ENCODE measurements at places on chromosomes 12 and 14.
A peak's percentile ranks its signal among the peaks of the same experiment; 100 is the strongest.

- no peak for DNase-seq
Observed at GRCh38 chr12:76708296-76708695, 55.6 kb upstream of the ZDHHC17 start.

- peak; percentile 61 for DNase-seq
Observed at GRCh38 chr12:115570069-115570777, 707.3 kb downstream of the MED13L start.

DNA sequence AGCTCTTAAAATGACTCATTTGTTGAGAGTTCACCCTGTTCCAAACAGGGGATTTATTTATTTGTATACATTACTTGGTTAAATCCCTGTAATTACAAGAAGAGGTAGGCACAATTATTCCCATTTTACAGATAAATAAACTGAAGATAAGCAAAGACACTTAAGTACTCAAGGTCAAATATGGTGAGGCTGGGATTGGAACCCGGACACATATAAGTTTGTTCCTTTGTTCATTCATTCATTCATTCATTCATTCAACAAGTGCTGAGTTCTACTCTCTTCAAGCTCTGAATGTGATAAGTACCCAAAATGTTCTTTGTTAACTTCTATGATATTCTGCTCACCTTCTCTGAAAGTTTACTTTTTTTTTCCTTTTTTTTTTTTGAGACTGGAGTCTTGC lies 2.4 kb upstream of the TRIM9 start:
- DNase-seq: no peak

DNA sequence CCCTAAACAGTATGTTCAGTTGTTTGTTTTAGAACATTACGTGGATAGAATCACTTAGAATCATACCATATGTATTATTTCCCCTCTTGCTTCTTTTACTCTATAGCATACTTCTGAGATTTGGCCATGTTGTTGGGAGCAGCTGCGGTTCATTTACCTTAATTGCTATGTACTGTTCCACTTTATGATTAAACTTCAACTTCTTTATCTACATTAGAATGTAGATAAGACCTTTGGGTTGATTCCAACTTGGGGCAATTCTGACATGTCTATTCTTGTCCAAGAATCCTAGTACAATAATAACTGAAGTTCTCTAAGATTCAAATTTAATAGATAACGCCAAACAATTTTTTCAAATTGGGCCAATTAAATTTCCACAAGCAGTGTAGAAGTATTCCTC lies 80.7 kb downstream of the GRIN2B start:
- no peak for DNase-seq

DNA sequence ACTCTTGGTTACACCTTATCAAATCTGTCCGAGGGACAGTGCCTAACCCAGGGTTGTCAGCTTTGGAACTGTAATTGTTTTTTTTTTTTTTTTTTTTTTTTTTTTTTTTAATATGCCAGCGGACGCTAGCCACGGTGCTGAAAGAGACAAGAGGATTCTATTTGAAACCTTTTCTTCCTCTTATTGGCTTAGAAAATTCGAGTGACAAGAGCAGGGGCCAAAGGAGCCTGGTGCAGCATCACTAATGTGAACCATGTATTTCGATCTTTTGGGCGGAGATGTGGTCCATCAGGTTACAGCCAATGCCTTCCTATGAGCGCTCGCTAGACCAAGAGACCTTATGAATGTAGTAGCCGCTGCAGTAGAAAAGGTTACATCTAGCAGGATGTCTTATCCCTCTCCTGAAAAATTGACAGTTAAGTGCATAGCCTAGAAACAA lies 922 bp downstream of the PTPRR start:
- no peak for DNase-seq
